CD8-positive, alpha-beta T cell (primary cell): ENCODE measurements at places on chromosomes 13 and 19.

GRCh38 chr19:46428239-46429135 is at the start of gene PNMA8C:
Gene PNMA8C, minus strand, starts transcription at chr19:46428936. Its CDS starts 577 bp downstream, at chr19:46428359.
- peak; percentile 71 for DNase-seq

- DNase-seq: peak; percentile 85
Observed at GRCh38 chr19:12676384-12676792, 5.3 kb downstream of the DHPS start.

- no peak for DNase-seq
Observed at GRCh38 chr19:40421993-40422747, 3.6 kb downstream of the SERTAD1 start.

DNA sequence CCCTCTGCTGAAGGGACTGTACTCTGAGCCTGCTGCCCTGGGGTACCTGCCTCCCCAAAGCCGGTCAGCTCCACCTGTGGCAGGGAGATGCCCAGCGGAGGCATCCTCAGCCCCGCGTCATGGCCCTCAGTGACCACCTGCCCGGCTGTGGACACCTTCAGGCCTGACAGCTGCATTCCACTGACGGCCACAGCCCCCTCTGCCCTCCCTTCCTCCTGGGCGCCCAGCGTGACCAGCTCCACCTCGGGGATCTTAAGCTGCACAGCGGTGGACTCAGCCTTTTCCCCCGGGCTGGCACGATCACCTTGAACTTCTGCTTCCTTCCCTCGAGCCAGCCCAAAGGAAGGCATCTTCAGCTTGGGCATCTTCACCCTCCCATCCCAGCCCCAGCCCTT is 4.8 kb upstream of the HIPK4 start:
- DNase-seq: no peak

DNA sequence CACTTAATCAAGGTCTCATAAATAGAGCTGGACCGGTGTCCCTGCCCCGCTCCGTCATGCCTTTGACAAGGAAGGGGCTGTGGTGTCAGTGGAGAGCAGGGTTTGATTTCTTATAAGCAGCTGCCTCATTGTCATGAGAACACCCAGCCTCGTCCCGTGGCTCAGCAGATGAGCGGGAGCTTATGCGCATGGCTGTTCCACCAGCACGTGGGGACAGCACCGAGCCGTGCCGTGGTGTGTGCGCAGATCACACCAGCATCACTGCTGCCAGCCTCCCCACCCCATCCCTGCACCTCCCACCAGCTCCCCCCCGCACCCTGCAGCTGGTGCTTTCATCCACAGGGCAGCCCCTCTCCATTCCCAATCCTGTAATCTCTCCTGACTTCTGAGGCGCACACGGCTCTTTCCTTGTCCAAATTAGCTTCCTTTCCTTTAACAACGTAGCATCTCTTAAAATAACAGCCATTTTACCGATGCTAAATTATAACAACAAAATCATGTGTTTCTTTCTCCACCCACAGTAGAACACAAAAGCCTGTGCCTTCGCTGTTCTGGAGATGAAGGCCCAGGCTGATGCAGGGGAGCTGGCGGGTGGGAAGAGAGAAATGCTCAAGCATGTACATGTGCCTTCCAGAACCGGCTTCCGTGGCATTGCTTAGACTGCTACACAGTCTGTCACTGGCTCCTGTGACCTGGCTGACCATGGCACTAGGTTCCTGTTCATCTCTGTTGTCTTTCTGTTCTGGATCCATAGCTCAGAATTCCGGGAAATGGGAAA is 96.8 kb downstream of the RAB20 start:
- no peak for DNase-seq

DNA sequence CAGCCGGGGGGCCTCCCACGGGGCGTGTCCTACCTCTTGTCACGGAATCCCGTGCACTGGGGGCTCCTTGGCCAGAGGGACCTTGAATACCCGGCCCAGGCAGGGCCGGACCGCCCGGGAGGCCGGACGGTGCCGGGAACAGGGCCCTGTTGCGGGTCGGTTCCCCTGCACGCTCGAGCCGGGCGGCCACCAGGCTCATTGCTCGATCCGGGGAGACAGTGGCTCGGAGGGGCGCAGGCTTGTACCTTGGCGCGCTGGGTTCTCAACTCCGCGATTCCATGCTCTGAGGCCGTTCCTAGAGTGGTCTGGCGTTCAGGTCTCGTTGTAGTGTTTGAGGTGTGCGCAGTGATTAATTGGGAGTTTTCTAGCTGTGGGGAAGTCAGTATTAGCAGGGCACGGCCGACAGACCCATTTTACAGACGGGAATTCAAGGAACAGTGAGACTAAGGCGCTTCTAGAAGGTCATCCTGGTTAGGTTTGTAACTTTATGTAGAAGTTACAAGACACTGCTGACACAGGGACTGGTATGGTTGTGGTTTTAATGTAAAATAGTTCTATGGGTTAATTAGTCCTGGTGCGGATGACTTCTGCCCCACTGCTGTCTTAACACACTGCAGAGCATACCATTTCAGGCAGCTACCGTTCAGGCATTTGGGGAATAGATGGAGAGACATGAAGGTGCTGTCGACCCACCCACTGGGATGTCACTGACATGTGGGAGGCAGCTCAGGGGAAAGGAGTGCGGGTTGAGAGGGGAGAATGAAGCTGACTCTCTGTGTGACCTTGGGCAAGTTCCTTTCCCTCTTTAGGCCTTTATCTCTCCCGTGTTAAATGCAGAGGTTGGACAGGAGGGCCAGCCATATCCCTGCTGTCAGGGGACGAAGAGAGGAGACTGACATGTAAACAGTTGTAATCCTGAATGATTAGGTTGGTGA is 592 bp downstream of the CLPTM1 start:
- DNase-seq: no peak

DNA sequence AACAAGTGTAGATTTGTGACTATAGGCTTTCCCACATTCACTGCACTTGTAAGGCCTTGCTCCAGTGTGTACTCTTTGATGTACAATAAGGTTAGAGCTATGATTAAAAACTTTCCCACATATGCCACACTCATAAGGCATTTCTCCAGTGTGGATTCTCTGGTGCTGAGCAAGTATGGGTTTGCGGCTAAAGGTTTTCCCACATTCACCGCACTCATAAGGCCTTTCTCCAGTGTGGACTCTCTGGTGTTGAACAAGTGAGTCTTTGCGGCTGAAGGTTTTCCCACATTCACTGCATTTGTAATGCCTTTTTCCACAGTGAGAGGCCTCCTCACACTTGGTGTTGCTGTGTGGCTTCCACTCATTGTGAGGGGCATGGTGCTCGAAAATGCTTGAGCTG is 3.7 kb downstream of the ZNF772 start:
- DNase-seq: no peak

DNA sequence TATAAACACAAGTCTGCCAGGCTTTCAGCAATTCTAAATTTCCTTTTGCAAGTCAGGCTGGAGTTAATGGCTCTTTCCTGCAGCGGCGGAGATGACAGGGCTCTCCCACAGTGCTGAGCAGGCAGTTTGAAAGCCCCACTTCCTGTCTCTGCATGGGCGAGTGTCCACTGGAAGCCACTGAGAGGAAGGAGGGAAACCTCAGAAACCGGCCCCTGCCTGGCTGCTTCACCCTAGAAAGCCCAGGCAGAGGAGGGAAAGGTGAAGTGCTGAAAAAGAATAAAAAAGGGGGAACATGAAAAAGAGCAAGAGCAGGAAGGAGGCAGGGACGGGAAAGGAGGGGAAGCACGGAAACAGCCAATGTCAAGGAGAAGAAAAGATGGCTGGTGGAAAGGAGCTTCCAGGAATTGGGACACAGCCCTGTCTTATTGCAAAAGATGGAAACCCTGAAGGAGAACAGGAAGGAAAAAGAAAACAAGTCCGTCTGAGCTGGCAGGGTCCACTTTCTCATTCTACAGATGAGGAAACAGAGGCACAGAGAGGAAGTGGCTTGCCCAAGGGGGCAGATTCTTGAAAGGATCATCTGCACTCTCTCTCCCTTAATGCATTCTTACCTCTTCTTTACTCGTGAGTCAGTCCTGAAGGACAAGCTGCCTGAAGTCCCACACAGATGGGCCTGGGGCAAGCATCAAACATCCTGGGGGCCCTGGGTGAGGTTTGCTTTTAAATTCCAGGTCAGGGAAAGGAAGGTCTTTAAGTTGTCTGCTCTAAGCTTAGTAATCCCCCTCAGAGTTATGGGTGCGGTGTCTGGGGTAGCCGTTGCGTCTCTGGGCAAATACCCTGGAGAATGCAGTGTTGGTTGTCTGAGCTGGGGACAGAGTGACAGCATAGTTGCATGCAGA is 38.8 kb upstream of the ALOX5AP start:
- DNase-seq: no peak

DNA sequence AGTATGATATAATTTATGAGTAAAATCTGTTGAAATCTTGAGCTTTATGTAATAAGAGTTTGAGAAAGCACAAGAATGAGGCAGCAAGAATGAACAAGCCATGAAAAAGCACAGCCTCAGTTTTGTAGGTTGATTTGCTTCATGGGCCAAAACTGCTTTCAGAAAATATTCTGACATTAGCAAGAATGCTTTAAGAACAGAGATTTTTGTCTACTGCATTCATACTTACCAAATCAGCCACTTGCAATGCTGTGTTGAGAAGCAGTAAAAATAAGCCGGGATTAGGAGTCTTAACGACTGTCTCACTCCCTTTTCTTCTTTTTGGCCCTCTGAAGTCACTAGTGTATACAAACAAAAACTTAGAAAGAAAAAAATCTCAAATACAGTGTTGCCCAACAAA is 114.5 kb downstream of the POSTN start:
- DNase-seq: no peak

DNA sequence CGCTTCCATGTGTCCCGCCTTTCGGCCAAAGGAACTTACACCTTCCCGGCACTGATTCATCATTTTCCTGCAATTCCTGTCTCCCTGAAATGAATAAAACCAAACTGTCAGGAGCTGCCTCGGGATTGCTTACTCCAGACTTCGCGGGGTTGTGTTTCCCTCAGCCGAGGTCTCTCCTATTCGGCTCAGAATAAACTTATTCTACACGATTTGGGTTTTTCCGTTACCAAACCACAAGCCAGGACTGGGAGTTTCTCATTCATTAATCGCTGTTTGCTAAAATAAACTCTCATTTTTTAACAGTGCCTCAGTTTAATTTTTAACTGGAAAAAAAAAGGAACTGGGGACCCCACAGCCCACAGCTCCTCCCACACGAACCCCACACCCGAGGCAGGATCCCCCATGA is 667 bp downstream of the ZNF878 start:
- DNase-seq: no peak

DNA sequence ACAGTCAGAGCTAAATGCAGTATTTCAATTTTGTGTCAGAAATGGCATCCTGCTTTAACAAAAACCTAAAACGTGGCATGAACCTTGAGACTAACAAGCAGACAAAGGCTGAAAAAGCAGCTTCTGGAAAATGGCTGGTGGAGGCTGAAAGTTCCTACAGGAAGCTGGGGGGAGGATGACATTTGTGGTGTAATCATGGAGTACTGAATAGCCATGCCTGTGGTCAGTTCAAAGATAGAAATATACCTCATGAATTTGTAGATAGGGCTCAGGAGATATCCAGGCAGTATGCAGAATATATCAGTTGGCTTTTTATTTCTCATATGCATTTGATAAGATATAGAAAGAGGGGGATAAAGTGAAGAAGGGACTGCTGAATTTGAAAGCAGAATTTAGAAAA is 181.7 kb downstream of the UQCRFS1 start:
- DNase-seq: no peak

GRCh38 chr19:3482507-3483225 is 575 bp downstream of the SMIM44 start:
- no peak for DNase-seq

DNA sequence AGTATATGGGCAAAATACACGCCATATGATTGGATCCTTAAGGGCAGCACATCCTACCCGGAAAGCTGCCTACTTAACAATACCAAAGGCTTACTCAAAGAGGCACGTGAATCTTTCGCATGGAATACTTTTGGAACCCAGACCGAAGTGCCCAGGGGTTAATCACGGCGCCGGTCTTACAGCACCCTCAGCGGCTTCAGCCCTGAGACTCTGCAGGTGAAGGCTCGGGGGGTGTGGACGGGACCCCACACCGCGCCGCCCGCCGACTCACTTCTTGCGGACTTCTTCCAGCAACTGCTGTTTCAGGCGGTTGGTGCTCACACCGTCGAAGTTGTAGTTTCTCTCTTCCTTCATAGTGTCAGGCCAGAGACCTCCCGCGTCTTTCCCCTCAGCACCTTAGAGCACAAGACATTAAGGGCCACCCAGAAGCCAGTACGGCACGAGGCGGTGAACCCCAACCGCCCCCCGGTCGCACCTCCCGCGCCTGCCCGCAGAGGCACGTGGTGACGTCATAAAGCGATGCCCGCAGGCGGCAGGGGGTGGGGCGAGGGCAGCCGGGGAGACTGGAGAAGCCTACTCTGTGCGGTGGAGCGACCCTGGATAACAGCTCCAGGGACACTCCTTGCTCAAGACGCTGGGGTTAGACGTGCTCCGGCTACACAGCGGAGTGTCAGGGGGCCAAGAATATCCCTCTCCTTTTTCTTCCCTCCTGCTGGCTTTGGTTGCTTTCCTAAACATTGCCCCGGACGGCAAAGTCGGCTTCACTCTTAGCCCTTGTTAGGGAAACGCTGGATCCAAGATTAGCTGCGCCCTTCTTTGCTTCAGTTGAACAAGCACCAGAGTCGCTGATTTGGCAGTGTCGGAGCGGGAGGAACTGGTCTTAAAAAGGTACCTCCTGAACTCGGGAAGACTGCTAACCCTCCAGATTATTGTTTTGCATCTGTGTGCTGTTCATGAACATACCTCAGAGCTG is at the start of gene CCDC169:
Gene CCDC169, minus strand, starts transcription at position 449 of the 973 bp plus-strand sequence. Its CDS starts 95 bp downstream, at position 354.
- DNase-seq: peak; percentile 40

- DNase-seq: no peak
Observed at GRCh38 chr13:20192158-20192835, 441 bp downstream of the GJB2 start.

DNA sequence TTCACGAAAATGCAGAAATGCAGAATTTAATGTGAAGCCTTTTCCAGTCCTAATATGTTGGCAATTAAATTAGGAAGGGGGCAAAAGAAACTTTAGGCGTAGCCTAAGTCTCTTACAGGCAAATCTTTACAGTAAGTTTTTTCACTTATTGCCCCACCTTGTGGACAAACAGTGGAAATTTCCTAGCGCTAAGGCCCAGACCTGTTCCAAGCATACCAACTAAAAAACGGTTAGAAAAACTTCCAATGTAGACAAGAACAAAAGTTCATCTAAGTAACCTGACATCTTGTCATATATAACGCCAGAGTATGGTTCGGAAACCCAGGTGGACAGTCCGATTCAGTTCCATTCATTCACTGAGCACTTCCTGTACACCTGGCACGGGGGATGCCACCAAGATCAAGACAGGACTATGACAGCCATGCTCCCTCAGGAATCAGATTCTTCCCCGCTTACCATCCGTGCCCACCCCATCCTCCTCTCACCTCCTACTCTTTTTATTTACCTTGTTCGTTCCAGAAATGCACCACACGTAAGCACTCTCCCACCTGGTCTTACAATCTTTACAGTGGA is 4.9 kb downstream of the ZAR1L start:
- peak; percentile 54 for DNase-seq
